ENCODE measurements at places on chromosomes 4 and X.

DNA sequence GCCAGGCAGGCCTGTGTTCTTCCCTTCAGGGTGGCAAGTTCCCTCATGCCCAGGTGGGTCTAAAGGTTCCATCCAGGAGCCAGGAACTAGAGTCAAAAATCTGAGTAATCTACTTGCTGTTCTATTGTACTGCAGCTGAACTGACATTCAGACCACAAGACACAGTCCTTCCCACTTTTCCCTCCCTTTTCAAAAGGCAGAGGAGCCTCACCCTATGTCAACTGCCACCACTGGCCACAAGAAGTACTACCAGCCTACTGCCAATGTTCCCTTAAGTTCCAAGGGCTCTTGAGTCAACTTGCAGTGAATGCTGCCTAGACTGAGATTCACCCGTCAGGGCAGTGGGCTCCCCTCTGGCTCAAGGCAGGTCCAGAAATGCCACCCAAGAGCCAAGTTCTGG lies 133.5 kb downstream of the FAM47B start:
- no peak for DNase-seq

GRCh38 chr4:94461506-94461905 lies 9.8 kb downstream of the PDLIM5 start:
- DNase-seq = no peak

- DNase-seq = no peak
These were observed 7.1 kb upstream of the BGN start for GRCh38 chrX:153487590-153488071.

DNA sequence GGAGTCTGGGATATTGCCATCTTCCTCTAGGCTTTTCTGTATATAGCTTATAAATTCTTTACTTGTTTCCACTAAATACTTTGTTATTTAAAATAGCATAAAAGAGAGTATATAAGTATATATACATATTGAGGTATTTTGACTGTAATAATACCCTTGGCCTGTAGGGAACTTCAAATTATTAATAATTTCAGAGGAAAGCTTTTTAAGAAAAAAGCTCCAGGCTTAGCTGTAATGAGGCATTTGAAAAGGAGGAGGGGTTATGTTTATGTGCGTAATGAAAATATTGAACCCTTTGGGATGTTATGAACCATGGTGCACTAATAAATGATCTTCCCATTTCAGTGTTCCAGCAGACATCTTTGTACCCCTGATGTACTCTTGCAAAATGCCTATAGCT lies 578.1 kb downstream of the RPA4 start:
- no peak for DNase-seq

GRCh38 chrX:17052210-17052609 lies 105.8 kb downstream of the REPS2 start:
- no peak for DNase-seq

- DNase-seq = no peak
These were observed 14.0 kb upstream of the TMEM156 start for GRCh38 chr4:39046249-39046648.

DNA sequence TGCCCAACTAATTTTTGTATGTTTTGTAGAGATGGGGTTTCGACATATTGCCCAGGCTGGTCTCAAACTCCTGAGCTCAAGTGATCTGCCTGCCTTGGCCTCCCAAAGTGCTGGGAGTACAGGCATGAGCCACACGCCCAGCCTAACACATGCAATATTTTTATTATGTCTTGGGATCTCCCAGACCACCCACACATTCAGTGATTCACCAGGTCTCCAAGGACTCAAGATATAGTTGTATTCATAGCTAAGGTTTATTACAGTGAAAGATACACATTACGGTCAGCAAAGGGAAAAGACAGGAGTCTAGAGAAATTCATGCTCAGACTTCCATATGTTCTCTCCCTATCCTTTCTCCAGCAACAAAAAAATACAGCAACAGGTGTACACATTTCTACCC lies 25.5 kb upstream of the FAM120C start:
- DNase-seq = no peak

DNA sequence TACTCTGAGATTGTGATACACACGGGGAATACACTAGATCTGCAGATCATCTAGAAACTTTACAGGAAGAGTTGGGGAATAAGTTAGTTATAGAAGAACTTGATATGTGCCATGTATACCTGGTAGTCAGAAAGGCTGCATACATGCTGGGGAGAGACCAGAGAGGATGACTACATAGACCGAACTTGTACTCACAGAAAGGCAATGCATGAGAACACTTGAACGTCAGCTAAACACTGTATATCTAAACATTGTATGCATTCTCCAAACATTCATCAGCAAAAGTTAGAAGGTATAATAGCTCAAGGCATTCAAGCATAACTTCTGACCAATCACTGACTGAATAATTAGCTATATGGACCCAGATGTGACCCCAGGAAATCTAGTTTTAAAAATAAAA lies 78.0 kb upstream of the PDHA2 start:
- no peak for DNase-seq

- no peak for DNase-seq
These were observed 10.9 kb upstream of the ASMTL start for GRCh38 chrX:1463581-1463980.

GRCh38 chr4:64777286-64777685 lies 368.0 kb upstream of the TECRL start:
- no peak for DNase-seq

Measured in GM12892 (cell line).